Gastrocnemius medialis (tissue), 4 donors: ENCODE measurements at places on chromosomes 2 and 18. TPM values are rescaled to one million over a fixed set of nuclear protein-coding genes. Genes with fewer than 3 reads are reported as not detected.

- no peak for DNase-seq
These were observed 34.7 kb upstream of the COL6A3 start for GRCh38 chr2:237448626-237449025.

DNA sequence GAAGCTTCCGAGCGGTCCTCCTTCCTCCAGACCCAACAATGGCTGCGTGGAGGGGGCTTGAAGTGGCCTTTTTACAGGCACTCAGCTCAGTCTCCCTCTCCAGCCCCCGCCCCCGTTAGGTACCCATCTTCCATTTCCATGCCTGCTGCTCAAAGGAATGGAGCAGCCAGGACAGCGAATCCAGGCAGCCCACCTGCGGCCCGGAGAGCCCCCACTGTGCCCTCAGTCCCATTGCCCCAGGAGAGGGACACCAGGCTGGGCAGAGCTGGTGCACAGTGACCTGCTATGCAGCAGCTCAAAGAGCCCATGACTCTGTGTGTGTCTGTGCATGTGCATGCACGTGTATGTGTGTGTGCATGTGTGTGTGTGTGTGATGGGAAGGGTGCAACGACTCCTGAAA, 10.6 kb upstream of the POMC start:
- no peak for DNase-seq

SCG2 gene
- total RNA-seq = not detected

DNA sequence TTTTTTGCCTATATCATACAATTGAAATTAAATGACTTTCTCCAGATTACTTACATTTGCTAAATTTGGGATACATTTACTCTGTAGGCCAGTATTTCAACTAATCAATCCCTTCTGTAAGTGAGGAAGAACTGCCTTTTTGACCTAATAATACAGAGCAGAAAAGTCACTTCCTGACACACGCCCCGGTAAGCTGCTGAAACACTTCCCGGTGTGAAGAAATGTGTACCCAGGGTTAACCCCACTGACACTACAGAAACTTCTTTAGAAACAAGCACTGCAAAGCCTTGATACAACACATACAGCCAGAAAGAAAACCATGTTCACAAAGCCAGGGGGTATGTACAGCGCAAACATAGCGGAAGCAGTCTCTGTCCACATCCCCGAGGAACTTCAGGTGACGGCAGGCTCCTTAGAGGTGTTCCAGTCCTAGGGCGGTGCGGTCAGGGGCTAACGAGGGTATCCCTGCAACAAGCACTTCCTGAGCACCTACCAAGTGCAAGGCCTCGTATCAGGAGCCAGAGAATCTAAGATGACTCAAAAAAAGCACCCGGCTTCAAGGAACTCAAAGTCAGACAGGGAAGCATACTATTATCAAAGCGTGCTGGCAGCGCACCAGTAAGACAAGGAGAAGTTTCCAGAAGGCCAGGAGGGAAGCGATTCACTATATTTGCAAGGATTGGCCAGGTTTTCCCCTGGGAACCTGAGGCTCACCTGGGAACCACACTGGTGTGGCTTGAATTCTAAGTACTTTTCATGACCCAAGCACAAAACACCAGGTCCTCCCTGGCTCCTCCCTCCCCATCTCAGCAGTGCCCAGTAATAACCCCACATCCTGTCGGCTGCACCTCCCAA, 46.6 kb downstream of the ZNF516 start:
- DNase-seq = no peak

DNA sequence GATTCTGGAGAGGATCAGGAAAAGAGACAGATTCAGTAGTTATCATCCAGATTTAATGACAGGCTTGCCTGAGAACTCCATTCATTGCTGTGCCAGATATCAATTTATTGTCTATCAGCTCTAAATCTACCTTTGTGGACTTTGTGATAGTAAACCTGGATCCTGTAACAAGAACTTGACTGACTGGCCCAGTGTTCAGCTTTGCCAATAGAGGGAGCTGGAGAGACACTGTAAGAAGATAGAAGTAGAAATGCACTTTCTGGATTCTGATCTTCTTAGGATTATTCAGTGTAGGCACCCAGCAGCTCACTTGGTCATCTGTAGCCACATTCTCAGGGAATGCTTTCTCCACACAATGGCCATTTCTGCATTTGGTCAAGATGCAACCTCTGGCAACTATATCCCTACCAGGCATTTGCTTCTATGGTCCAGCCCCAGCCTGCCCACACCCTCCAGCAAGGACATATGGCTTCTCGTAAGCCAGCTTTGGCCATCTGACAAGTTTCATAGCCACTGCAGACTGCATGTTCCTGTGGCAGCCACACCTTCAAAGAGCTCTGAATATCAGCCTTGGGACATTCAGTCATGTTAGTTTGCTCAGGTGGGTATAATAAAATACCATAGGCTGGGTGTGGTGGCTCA, 6.1 kb upstream of the SERPINB8 start:
- no peak for DNase-seq

DNA sequence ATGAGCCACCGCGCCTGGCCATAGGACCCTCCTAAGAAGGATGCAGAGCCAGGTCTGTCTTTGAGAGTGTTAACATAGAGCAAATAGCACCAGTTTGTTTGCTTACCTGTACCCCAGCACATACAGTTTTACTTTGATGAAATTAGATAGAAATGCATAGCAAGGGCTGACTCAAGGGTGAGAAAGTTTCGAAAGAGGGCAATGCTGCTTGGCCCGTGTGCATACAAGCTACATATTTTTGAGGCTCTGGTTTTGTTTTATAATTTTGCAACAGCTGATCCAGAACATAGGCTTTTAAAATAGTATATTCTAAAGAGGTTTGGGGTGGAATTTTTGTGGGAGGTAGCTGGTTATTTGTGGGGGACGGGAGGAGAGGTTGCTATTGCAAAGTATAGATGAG, 151.7 kb downstream of the MCFD2 start:
- no peak for DNase-seq

DNA sequence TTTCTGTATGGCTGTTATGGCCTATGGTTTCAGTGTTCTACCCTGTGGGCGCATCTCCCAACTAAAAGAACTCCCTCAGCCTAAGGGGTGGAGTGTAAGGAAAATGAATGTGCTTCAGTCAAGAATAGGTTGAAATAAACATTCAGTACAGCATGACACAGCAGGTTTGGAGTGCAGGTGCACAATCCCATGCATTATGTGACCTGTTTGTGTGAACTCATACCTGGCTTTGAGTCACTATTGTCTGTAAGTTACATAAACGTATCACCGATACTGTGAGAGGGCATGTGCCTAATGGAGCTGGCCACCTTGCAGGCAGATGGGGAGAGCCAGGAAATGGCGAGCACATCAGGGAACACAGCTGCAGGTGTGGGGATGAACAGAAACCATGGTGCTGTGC, 216.0 kb downstream of the DSEL start:
- DNase-seq = no peak
